ENCODE measurements at places on chromosomes 7 and 10.

- peaks cover 35% of the 10 kb centered on the region for H3K4me1 ChIP-seq
- no peaks in the 10 kb centered on the region for H3K27me3 ChIP-seq
- H3K4me3 ChIP-seq: no peak overlapping the region
- H3K27ac ChIP-seq: no peak overlapping the region
- no peak for DNase-seq
Observed at GRCh38 chr7:151511946-151512345, 7.7 kb downstream of the RHEB start.

GRCh38 chr10:110533149-110533548 is 34.3 kb upstream of the SMC3 start:
- no peak overlapping the region for H3K27ac ChIP-seq
- no peaks in the 10 kb centered on the region for H3K27me3 ChIP-seq
- H3K4me3 ChIP-seq: no peak overlapping the region
- peak; percentile 41 for DNase-seq
- no peaks in the 10 kb centered on the region for H3K4me1 ChIP-seq
- H3K36me3 ChIP-seq: no peaks in the 10 kb centered on the region

DNA sequence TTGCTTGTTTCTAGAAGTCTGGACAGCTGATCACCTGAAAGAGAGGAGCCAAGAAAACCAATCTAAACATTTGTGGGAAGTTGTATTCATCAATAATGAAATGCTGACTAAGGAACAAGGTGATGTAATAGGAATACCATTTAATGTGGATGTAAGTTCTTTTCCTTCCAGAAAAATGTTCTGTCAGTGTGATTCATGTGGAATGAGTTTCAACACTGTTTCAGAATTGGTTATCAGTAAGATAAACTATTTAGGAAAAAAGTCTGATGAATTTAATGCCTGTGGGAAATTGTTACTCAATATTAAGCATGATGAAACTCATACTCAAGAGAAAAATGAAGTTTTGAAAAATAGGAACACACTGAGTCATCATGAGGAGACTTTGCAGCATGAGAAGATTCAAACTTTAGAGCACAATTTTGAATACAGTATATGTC is 39.8 kb upstream of the ZNF37A start:
- peaks cover 50% of the 10 kb centered on the region for H3K36me3 ChIP-seq
- H3K27me3 ChIP-seq: no peaks in the 10 kb centered on the region
- H3K4me1 ChIP-seq: no peaks in the 10 kb centered on the region
- no peak for DNase-seq

DNA sequence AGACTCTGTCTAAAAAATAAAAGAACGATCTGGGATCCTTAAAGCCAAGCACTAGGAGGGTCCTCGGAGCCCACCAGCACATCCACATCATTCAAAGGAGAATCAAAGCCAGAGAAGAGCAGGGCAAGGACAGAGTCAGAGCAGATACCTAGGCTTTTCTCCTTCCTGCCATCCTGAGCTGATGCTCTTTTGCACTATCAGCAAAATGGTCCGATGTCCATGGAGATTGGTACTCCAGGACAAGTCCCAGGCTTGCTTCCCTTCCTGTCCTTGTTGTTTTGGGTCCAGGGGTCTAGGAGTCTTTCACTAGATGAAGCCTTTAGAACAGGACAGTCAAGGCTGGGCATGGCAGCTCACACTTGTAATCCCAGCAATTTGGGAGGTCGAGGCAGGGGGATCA is 58.0 kb upstream of the ELN start:
- H3K4me3 ChIP-seq: no peak overlapping the region
- H3K27me3 ChIP-seq: no peaks in the 10 kb centered on the region
- H3K36me3 ChIP-seq: no peaks in the 10 kb centered on the region
- H3K27ac ChIP-seq: no peak overlapping the region

DNA sequence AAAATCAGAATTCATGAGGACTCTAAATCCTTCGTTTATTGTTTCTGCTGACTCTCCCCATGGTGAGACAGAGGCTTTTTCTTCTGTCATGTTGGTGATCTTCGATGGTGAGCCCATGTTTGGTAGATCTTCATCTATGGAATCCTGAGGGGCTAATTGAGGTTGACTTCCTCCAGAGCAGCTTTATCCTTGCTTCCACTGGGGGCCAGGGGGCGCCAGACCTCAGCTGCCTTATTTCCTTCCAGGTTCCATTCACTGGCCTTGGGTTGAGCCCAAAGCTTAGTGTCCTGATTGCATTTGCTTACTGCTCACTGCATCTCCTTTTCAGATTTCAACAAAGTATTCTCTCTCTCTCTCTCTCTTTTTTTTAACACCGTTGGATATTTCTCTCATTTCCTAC is 80.7 kb downstream of the GCC1 start:
- no peak overlapping the region for H3K4me3 ChIP-seq
- H3K36me3 ChIP-seq: no peaks in the 10 kb centered on the region
- no peak overlapping the region for H3K27ac ChIP-seq

Measured in lung (tissue), 17 donors.